ENCODE measurements at places on chromosomes 3 and 15. TPM values are rescaled to one million over a fixed set of nuclear protein-coding genes. Genes with fewer than 3 reads are reported as not detected.

PLA2G4E gene
- 0.05 TPM for total RNA-seq

LMLN gene
- 1.5 TPM for total RNA-seq

FRMD4B gene
- total RNA-seq, result 68.2 TPM

DNA sequence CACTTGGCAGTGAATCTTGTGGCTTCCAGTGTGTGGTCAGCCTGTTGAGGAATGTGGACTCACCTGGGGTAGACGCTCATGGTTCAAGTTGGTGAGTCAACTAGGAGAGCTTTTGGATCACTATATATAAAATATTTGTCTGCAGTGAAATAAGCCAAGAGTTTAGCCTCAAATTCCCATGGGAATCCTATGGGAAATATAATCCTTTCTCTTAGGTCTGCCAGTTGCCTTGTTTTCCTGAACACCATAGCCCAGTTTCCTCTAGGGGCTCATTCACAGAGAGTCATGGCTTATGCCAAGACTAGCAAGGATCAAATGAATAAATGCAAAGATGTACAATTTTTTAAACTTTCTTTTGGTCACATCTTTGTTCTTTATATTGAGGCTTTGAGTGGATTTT is 100.1 kb upstream of the NPHP3 start:
- H3K4me1 ChIP-seq, result no peaks in the 10 kb centered on the region
- DNase-seq, result no peak
- H3K27me3 ChIP-seq, result peaks cover 7% of the 10 kb centered on the region
- no peaks in the 10 kb centered on the region for H3K36me3 ChIP-seq

- H3K4me3 ChIP-seq, result no peak overlapping the region
- no peaks in the 10 kb centered on the region for H3K36me3 ChIP-seq
- H3K27ac ChIP-seq, result no peak overlapping the region
Observed at GRCh38 chr3:46508850-46509591, 11.2 kb downstream of the RTP3 start.

DNA sequence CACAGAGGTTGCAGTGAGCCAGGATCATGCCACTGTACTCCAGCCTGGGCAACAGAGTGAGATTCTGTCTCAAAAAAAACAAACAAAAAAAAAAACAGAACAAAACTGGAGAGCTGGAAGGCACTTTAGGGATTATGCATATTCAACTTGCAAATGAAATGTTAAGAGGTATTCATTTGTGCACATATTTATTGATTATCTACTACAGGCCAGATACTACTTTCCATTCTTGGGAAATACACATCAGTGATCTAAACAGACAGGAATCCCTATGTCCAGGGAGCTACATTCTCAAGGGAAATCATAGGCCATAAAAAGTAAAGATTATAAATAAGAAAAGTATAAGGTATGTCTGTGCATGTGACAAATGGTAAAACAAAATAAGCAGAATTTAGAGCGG is 322.6 kb downstream of the GABRG3 start:
- H3K36me3 ChIP-seq, result no peaks in the 10 kb centered on the region
- H3K27ac ChIP-seq, result no peak overlapping the region
- H3K4me3 ChIP-seq, result no peak overlapping the region
- no peak for DNase-seq
- H3K27me3 ChIP-seq, result no peaks in the 10 kb centered on the region

- H3K4me1 ChIP-seq, result peaks cover 50% of the 10 kb centered on the region
- no peaks in the 10 kb centered on the region for H3K27me3 ChIP-seq
- H3K36me3 ChIP-seq, result peaks cover 30% of the 10 kb centered on the region
- peak; percentile 86 for DNase-seq
- peak overlapping the region; percentile 71 for H3K4me3 ChIP-seq
Observed at GRCh38 chr3:111539351-111540331, 2.4 kb upstream of the CD96 start.

GRCh38 chr3:165643425-165643824 is 193.8 kb downstream of the BCHE start:
- no peaks in the 10 kb centered on the region for H3K27me3 ChIP-seq
- no peak overlapping the region for H3K27ac ChIP-seq
- H3K4me3 ChIP-seq, result no peak overlapping the region
- no peak for DNase-seq

DNA sequence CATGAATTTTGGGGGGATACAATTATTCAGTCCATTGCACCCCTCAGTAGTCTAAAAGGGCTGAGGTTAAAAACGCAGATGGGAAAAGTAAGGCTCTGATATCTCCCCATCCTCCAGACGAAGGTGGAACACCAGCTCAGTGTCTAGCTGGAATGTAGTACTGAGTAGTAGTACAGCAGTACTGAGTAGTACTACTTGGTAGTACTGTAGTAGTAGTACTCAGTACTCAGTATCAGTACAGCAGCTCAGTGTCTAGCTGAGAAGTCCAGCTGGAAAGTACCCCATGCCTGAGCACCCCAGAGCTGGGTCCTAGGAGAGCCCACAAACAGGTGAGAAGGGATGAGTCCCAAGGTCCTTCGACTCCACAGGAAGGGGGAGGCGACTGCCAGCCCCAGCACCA is 148.7 kb downstream of the XXYLT1 start:
- peaks cover 4% of the 10 kb centered on the region for H3K4me1 ChIP-seq
- no peak overlapping the region for H3K27ac ChIP-seq
- no peaks in the 10 kb centered on the region for H3K27me3 ChIP-seq
- no peak for DNase-seq
- H3K4me3 ChIP-seq, result no peak overlapping the region
- no peaks in the 10 kb centered on the region for H3K36me3 ChIP-seq

- no peak for DNase-seq
- peaks cover 39% of the 10 kb centered on the region for H3K4me1 ChIP-seq
- peak overlapping the region; percentile 100 for H3K27ac ChIP-seq
- peak overlapping the region; percentile 99 for H3K4me3 ChIP-seq
- H3K36me3 ChIP-seq, result peaks cover 2% of the 10 kb centered on the region
- peaks cover 5% of the 10 kb centered on the region for H3K27me3 ChIP-seq
Observed at GRCh38 chr15:74696808-74697207, 984 bp upstream of the EDC3 start.
